ENCODE measurements at places on chromosomes 16 and 17.

GRCh38 chr16:49556606-49557446 lies 183.2 kb downstream of the C16orf78 start:
- DNase-seq, result no peak

DNA sequence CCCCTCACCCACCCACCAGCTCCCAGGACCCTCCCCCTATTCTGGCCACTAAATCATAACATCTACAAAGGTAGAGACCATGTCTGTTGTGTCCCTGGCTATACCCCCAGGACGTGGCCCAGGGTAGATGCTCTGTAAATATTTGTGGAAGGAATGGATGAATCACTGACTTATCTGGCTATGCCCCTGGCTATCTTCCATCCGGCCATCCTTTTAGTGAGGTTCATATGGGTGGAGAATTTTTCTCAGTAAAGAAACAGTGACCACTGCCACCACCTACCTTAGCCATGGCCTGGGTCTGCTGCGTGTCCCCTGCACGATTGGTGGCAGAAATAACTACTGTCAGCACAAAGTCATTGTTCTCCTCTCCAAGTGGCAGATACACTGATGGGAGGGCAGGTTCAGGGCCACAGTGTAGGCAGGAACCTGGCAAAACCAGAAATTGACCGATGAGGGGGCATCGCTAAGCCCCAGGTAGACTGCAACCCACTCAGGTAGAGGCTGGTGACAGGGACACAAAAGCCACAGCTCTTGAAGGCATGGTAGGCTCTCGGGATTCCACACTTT lies 63.1 kb upstream of the BCO1 start:
- DNase-seq, result no peak

DNA sequence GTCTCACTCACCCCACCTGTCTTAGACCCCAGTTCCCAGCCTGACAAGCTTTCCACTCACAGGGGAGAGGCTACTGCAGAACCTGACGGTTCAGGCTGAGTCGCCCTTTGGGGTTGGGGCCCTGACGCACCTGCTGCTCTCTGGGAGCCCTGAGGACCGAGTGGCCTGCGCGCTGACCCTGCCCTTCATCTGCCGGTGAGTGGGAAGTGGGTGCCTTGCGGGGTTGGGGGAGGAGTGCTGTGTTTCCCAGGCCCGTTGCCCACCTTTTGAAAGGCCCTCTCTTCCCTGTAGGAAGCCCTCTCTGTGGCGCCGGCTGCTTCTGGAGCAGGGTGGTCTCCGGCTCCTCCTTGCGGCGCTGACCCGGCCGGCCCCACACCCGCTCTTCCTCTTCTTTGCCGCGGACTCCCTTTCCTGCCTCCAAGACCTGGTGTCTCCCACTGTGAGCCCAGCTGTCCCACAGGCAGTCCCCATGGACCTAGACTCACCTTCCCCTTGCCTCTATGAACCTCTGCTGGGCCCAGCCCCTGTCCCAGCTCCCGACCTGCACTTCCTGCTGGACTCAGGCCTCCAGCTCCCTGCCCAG lies 6.1 kb upstream of the TGFB1I1 start:
- no peak for DNase-seq

DNA sequence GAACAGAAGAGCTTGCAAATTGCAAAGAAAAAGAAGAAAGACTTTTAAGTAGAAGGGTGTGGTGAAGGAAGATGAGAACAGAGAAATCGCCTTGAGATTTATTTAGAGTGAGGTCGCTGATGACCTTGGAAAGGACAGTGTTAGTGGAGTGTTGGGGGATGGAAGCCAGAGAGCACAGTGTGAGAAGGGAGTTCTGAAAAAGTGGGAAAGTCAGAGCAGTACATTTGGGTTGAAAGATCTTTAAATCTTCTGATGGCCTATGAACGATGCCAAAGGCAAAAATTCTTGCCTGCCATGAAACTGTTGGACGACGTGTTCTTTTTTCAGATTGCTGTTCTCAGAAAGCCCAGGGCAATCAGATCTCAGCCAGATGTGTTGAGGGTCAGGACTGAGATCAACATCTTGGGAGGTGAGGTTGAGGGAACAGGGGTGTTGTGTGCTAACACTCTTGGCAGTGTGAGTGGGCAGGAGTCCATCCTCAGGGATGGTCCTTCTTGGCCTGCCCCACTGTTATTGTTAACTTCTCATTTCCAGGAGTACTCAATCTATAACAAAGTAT lies 330.1 kb downstream of the MAP2K6 start:
- no peak for DNase-seq

GRCh38 chr17:77929871-77930436 lies 28.5 kb upstream of the TNRC6C start:
- no peak for DNase-seq

GRCh38 chr17:65190467-65191097 lies 53.4 kb downstream of the RGS9 start:
- DNase-seq, result no peak

DNA sequence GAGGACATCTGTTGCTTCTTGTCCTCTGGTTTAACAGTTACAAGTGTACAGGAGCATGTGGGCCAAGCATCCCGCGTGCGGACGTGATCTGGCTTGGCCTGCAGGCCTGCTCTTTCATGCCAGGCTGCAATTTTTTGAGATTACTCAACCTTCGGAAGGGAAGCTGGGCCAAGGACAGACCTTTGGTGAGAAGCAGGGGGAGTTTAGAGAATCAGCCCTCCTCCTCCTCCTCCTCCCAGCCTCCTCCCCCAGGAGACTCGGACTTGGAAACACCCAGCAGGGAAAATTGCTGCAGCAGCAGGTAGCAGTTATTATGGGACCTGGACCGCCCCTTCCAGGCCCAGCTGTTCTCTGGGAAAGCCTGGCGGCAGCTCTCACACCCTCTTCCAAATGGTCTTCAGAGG lies 5.1 kb upstream of the KLHL36 start:
- no peak for DNase-seq

DNA sequence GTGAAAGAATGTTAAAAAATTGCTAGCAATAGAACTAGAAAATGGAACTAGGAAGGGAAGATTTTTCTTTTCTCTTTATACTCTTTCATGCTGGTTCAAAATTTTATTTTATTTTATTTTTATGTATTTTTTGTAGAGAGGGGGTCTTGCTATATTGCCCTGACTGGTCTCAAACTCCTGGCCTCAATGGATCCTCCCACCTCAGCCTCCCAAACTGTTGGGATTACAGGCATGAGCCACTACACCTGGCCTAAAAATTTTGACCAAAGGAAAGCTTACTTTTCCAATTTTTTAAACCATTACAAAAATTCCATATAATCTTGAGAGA lies 10.0 kb upstream of the TERF2 start:
- DNase-seq, result no peak

DNA sequence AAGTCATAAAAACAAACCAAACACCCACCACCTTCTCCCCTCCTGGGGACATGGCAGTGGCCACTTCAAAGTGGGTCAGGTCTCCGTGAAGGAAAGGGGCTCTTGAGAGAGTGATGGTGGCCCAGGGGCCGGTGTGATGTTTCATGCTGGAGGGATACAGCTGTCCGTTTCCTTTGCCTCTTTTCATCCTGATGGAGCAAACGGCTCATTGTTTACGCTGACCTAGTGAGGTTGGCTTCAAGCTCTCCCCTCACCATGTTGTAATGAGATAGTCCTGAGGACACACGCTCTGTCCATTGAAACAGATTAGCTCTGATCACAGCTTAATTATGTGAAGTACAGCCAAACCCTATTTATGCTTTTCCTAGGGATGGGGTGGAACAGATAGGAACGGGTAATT lies 34.2 kb downstream of the CDH13 start:
- no peak for DNase-seq

DNA sequence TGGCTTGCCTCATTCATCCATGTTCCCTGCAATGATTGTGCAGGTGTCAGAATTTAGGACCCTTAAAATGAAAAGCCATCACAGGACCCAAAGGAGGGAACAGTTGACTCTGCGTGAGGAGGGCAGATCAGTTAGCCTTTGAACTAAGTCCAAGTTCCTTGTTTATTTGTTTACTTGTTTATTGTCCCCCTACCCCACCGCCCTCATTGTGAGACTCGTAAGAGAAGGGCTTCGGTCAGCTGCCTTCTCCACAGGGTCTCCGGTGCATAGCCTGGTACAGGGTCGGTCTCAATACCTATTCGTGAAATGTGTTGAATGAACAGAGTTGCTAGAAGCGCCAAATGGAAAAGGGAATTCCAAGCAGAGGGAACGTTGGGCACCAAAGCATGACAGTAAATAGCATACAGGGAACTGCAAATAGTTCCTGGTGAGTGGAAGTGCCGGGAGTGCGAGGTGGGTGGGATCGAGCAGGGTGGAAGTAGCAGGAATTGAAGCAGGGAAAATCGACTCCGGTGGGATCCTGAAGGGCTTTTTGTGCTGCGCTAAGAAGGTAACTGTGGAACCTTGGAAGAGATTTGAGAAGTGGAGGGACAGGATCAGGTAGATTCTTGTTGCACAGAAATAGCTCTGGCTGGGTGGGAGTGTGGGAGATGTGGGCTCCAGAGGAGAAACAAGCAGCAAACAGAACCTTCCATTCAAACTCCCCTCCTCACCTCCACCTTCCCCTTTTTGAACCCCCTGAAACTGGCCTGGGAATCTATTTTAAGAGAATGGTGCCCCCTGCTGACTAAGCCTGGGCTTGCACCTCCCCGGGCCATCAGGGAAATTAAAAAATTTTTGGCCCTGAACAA lies 12.7 kb downstream of the SLC35B1 start:
- DNase-seq, result no peak

DNA sequence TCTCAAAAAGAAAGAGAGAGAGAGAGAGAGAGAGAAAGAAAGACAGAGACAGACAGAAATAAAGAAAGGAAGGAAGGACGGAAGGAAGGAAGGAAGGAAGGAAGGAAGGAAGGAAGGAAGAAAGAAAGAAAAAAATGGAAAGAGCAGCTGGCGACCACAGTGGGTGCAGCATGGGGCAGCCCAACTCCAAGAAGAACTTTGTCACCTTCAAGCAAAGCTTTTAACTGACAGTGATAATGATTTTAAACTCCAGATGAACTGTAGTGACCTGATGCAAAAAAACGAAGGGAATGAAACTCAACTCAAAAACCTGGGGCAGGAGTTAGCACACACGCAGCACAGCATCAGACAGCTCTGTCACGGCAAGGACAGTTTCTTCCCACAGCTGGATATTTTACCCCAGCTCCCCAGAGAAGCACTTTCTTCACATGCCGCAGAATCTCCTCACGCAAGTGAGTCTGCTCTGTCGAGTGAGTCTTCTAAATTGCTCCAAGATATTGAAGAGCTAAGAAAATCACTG lies 5.0 kb upstream of the ARHGAP17 start:
- no peak for DNase-seq

GRCh38 chr16:85986931-85987749 lies 88.2 kb downstream of the IRF8 start:
- no peak for DNase-seq

- no peak for DNase-seq
Observed at GRCh38 chr17:72397687-72398086, 276.9 kb downstream of the SOX9 start.

GRCh38 chr17:48500435-48501426 lies 30.1 kb downstream of the HOXB1 start:
- no peak for DNase-seq

DNA sequence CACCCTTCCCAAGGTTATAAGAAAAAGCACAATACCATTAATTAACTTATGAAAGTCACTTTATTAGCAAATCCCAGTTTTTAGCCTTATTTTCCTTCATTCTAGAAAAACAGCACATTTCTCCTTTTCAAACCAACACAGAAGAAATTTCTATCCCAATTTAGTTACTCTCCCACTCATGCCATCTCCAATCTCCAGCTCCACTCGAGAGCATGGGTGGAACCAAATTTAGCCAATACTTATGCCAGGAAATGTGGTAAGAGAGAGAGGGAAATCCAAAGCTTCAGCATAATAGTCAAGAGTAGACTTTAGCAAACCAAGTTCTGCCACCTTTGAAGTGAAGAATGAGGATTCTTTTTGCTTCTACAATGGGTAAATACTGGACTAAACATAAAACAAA lies 288.8 kb downstream of the KIF2B start:
- no peak for DNase-seq

GRCh38 chr17:50787106-50787505 lies 19.8 kb upstream of the ANKRD40CL start:
- no peak for DNase-seq

DNA sequence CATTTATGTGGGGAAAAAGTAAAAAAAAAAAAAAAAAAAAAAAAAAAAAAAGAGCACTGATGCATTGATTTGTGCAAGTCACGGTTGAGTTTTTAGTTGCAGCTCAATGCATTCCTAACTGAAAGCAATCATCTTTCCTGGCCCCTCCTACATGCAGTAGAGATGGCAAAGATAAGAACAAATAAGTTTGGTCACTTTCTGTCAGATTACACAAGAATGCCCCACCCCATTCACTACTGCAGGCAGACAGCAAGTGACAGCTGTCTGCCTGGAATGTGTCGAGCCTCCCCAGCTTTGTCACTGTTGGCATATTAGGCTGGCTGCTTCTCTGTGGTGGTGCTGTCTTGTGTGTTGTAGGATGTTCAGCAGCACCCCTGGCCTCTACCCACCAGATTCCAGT lies 243.5 kb downstream of the FOXL1 start:
- DNase-seq, result no peak

DNA sequence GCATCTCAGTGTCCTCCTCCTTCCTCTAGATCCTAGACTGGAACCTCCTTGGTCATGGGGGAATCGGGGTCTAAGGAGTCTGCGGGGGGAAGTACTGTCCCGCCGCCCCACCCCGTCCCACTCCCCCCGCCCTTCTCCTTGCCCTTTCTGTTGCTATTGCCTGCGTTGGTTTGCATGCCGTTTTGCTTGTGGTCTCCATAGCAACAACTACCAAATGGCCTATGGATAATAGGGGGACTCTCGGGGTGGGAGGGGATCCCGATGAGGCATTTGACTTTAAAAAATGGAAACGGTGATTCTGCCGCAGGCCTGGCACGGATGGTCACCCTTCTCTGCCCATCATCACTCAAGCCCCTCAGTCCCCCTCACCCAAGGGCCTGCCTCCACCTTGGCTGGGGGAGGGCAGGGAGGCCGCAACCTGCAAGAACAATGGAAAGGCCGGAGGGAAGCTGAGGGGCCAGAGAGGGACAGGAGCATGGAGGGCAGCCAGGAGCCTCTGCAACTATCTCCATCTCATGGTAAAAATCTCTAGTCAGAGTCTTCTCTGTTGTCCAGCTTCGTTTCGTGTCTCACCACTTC lies 231.4 kb upstream of the TNRC6C start:
- DNase-seq, result no peak

DNA sequence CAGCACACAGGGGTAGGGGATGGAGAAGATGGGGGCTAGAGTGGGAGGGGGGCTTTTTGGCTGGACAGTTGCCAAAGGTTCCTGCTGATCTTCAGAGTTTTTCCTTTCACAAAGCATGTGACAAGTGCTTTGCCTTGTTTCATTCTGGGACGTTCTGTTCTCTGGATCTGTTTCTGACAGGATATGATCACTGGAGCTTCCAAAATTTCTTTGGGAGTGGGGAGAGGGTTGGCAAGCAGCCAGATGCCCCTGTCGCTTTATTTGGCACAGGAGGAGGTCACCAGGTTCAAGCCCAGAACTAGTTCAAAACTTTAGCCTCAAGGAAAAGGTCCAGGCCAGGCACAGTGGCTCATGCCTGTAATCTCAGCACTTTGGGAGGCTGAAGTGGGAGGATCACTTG lies 68.5 kb upstream of the TBX2 start:
- no peak for DNase-seq

GRCh38 chr17:15999974-16000827 lies 577 bp downstream of the TTC19 start:
- no peak for DNase-seq

- DNase-seq, result no peak
Observed at GRCh38 chr16:28298511-28298878, 6.2 kb downstream of the SBK1 start.

Measured in stimulated activated CD8-positive, alpha-beta memory T cell treated with anti-CD3 and anti-CD28 coated beads, Interleukin-7, amount 100 ng/mL, for 48 hours (primary cell).